ENCODE measurements at places on chromosomes 3 and 15.

DNA sequence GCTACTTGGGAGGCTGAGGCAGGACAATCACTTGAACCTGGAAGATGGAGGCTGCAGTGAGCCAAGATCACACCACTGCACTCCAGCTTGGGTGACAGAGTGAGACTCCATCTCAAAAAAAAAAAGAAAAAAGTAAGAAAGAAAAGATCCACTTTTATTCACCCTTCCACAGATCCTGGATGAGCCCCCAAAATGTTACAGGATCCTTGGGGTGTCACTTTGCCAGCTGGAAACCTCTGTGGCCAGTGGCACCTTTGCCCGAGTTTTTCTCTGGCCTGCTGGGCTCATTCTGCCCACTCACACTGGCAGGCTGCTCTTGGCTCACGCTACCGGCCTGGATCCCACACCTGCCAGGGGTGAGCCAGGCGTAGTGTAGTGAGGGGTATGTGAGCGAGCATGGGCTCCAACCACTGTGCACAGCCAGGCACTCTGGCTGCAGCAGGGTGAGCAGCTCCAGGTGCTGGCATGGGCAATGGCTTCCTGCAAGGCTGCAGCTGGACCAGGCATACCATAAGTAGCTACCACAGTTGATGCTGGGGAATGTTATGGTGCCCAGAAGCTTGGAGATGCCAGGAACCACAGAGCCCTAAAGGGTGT is 57.8 kb upstream of the C15orf39 start:
- peak; percentile 76 for DNase-seq

DNA sequence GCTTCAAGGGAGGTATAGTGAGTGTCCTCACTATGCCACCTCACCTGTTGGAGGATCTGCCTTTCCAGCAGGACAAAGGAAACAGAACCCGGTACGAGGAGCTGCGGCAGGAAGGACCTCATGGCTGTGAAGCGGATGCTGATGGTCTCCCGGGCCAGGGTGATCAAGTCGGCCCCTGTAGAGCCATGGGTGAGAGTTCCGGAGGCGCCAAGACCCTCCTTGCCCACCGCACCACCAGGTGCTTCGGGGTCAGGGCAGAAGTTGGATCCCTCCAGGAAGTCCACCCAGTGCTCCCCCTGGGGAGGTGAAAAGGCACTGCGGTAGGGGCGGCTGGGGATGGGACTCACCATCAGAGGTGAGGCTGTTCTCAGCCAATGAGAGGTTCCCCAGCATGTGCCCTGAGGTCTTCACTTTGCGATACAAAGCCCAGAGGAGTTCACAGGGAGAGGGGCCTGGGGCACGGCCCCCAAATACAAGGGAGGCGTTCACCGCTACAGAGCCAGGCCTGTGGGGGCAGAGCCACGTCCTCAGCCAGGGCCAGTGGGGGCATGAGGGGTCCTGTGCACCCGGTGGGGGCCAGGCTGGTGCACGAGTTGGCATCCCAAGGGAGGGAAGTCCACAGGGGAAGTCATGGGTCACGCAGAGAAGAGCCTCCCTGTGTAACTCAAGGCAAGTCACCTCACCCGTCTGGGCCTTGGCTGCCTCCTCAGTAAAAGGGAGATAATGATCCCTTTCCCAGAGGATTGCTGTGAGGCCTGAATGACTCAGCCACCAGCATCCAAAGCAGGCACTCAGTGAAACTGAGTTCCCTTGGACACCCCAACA is 27.7 kb downstream of the C15orf39 start:
- no peak for DNase-seq

- DNase-seq = no peak
Measured at GRCh38 chr3:146156666-146157314, 4.2 kb downstream of the PLOD2 start.

DNA sequence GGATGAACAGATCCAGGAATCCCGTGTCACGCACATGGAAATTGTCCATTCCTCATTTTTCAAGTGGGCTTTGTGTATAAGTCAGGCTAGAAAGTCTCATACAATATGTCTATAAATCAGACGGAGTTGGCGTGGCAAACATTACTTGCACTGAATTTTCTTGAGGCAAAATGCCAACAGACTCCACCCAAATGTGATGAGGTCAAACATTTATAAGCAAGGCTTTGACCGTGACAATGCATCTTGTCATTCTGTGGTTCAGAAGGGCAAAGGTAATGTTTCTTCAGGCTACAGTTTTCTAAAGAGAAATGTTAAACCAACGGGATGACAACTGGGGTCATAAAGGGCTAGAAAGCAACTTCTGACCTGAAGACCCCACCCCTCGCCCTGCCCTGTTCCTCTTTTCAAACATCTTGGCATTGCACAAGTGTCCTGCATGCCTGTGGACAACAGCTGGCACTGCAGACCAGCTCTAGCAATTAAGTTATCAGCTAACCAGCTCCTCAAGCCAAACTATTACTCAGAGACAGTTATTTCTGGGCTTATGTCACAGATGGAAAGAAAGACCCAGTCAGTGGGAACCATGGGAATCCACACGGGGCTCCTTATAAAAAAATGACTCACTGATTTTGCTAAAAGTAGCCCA is 36.5 kb upstream of the SPTBN5 start:
- DNase-seq = no peak

- DNase-seq = no peak
Measured at GRCh38 chr3:101189796-101190195, 130.6 kb downstream of the IMPG2 start.

DNA sequence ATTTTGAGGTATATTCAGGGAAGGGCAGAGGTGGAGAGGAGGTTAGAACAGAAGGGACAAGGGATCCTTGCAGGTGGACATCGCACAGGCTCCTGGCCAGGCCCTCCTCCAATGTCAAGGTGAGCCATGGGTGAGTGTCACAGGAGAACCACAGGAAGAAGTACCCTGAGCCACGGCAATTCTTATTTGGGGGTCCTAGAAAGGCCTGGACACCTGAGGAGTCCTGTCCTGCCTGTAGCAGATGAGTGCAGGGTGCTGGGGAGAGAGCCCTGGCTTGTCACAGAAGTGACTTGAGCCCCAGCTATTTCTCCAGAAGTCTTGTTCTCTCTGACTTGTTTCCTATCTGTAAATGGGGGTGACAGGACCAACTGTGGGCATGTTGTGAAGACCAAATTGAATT is 4.3 kb downstream of the SLC6A20 start:
- no peak for DNase-seq

GRCh38 chr3:195236801-195237570 is 34.0 kb downstream of the XXYLT1 start:
- DNase-seq = no peak

DNA sequence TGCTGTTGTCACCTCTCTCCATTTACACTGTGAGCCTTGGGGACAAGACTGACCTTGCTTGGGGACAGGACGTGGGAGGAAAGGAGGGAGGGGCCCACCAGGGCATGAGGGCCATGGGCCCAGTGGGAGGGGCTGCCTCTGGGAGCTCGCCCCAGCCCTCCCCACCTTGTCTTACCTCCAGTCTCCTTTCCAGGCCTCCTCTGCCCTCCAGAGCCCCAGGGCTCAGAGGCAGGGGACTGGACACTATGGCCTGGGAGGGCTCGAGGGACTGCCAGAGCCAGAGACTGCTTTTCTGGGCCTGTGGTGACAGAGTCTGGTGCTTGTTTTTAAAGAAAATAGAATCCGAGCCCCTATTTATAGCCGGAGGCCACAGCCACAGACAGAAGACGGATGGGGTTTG is 10.2 kb downstream of the CSPG4 start:
- no peak for DNase-seq

DNA sequence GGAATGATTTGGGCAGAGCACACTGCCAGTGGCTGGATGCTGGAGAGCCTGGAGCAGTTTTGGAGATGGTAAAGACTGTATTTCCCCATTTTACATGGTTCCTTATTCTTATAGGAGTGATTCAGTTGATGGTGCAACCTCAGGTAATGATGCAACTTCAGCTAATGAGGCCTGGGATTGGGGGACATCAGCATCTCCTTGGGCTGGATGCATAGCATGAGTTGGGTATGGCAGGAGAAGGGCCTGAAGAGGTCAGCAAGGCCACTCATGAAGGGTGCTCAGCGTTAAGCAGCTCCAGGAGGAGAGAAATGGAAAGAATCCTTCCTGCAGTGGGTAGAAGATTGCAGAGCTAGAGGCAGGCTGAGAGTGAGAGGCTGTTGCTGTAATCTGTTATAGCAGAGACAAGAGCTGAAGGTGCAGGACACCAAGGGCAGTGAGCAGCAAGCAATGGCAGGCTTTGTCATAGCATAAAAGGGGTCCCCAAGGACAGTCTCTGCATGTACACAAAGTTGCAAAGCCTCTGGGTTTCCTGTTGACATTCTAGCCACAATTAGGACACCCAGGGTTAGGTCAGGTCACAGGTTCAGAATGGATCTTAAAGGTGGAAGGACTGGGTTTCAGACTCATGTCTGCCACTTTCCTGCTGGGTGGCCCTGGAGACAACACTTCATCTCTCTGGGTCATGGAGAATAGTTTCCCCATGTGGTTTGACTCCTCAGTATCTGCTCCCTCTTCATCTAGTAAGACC is 29.5 kb upstream of the SNRK start:
- DNase-seq = peak; percentile 9

DNA sequence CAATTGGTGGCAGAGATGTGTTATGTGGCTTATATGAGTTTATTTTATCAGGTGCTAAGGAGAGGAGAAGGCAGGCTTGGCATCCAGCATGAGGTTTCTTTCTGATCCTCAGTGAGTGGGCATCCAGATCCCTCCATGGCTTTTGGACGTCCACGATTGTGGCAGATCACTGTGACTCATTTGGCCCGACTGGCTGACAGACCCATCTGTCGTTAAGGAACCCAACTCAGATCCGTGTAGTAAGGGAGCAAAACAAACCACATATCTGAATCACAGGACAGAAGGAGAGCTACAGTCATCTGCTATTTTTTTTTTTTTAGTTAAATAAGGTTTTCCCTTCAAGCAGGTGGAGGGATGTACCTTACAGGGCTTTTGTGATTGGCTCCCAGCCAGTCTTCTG is 197.0 kb upstream of the KCNH8 start:
- no peak for DNase-seq

DNA sequence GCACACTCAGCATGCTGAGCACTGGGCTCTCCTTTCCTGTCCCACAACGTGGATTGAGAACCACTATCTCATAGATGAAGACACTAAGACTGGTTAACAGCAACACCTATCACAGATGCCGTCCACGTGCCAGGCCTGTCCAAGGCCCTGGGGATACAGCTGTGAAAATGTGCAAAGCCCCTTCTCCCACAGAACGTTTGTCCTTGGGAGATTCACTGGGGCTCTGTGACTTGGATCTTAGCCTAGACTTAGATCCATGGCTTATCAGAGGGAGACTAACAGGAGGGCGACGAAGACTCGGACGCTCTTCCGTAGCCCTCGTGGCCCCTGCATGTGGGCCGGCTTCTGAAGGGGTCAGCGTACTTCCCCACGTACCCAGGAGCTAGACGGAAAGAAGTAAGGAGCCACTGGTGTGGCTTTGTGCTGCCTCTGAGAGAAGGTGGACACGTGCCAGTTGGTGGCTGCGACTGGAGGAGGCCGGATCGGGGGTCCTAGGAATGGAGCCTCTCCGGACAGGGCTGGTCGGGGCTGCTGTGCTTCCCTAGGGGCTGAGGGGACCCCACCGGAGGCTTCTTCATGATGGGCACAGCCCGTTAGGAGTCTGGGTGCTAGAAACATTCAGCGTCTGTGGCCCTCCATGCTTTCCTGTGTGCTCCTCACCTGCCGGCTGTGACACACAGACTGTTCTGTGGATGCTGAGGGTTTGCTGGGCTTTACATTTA is 964 bp downstream of the NRROS start:
- no peak for DNase-seq

GRCh38 chr3:134621854-134622253 is 29.0 kb downstream of the KY start:
- no peak for DNase-seq

DNA sequence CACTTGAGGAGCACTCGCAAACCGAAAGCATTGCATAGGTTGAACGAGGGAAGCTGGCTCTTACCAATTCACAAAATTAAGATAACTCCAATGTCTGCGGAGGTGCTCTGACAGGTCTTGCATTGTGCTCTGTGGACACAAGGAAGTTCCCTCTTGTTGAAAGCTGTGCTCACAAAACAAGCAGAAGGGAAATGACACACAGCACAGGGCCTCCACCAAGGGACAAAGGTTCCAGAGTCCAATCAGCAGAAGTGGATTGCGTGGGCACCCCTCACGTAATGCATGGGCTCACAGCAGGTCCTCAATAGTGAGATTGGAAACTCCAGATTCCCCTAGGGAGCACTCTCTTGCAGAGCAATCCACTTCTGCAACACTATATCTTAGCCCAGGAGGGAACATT is 89.9 kb downstream of the ATP10A start:
- no peak for DNase-seq

DNA sequence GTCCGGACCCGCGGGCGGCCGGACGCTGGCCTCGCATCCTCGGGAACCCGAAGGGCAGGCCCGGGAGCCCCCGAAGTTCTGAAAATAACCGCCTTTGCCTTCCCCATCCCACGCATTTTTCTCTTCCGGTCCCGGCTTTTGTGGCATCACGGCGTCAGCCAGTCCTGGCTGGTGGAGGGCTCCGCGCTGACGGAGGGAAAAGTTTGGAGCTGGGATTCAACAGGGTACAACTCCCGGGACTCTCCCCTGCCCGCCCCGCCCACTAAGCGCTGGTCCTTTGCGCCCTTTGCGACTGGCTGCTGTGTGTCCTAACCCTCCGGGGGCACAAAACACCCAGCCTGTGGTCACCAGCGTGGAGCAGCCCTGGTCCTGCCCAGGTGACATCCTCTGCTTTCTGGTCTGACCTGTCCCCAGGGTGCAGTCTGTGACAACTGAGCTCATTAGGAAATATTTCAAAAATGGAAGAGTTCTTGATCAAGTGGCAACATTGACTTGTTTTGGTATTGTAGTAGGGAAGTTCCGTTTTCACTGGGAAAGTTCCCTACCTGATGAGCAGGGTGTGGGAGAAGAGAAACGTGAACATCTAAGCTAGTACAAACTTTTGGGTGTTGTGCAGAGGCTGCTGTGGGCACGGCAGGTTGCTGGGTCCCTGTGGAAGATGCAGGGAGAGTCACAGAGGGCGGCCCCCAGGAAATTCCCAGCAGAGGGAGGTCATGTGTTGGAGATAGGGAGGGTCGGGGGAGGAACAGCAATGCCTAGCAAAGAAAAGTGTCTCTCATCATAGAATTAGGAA is 775 bp downstream of the ARNT2 start:
- DNase-seq = no peak

- no peak for DNase-seq
Measured at GRCh38 chr3:187850258-187850921, 105.1 kb upstream of the BCL6 start.

- no peak for DNase-seq
Measured at GRCh38 chr3:69997631-69998307, 1.8 kb upstream of the SAMMSON start.

DNA sequence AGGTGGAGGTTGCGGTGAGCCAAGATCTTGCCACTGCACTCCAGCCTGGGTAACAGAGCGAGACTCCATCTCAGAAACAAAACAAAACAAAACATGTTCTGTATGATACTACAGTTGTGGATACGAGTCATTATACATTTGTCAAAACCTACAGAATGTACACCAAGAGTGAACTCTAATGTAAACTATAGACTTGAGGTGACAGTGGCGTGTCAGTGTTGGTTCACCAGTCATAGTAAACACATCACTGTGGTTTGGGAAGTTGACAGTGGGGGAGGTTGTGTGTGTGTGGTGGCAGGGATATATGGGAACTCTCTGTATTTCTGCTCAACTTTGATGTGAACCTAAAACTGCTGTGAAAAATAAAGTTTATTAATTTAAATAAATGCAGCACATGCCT is 33.0 kb upstream of the GNB5 start:
- DNase-seq = no peak

GRCh38 chr15:45555934-45556608 is 31.1 kb upstream of the BLOC1S6 start:
- no peak for DNase-seq

Data from hematopoietic multipotent progenitor cell (in vitro differentiated cells).